ENCODE measurements at places on chromosomes 3 and 15.

GRCh38 chr3:8739757-8740504 lies 6.3 kb downstream of the CAV3 start:
- DNase-seq: no peak

DNA sequence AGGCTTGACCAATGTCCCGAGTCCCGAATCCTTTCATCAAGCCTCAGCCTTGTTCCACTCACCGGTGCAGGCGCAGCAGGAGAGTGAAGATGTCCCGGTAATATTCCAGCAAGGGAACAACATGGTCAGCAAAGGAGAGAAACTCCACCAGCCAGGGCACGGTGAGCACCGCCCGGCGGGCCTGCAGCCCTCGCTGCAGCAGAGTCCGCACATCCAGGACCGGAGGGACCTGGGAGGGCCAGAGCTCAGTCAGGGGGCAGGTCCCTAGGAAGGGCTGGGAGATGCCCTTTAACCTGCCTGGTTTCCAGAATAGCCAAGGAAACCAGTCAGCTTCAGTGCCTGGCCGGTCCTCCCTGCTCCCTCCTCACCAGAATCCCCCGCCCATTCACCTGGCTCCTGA lies 6.4 kb downstream of the CDAN1 start:
- DNase-seq: no peak

- DNase-seq: no peak
These were observed 53.1 kb upstream of the SLC7A14 start for GRCh38 chr3:170638988-170639387.

- peak; percentile 59 for DNase-seq
These were observed 53.4 kb upstream of the CCDC174 start for GRCh38 chr3:14598143-14598569.

DNA sequence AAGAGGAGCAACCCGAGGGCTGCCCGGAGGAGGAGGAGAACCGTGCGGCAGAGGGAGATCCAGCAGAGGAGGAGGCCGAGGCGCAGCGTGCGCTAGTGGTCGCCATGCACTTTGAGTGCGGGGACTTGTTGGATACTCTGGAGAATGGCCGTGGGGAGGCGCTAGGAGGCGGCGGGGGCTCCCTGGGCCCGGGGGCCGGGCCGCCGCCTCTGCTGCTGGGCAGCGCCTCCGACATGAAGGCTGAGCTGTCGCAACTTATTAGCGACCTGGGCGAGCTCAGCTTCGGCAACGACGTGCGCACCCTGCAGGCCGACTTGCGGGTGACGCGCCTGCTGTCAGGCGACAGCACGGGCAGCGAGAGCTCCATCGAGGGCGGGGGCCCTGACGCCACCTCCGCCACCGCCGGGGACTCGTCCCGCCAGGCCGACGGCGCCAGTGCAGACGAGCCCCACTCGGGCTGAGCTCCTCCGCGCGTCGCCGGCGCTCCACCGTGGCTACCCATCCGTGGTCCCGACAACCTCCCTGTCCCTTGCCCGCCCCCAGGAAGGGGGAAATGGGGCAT lies 2.0 kb downstream of the FAM43A start:
- peak; percentile 72 for DNase-seq

Data from activated CD4-positive, alpha-beta T cell treated with anti-CD3 and anti-CD28 coated beads, Interleukin-2, amount 50 U/mL, for 48 hours (primary cell).